ENCODE measurements at places on chromosomes 1 and 21. TPM values are rescaled to one million over a fixed set of nuclear protein-coding genes. Genes with fewer than 3 reads are reported as not detected.

DNA sequence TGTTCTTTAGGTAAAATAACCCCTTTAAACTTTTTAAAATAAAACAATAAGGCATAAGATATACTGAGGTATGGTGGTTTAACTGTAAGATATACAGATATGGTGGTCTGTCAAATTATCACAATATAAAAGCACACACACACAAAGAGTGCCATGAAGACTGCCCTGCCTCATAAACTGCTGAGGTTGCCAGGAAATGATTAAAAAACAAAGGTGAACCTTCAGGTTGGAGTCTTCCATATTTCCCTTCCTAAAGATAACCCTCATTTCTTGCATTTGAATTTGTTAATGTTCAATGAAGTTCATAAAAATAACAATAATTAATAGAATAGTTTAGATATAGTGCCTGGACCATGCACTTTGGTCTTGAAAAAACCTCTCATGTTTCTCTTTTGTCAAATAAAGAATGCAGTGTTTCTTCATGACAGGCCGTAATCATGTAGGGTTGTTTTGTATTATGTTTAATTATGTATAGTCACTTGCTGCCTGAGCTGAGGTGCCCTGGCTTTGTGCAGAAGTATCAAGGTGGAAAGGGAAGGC lies 123.6 kb upstream of the B3GALT2 start:
- no peak for DNase-seq

TFF2 gene
- not detected for total RNA-seq

DNA sequence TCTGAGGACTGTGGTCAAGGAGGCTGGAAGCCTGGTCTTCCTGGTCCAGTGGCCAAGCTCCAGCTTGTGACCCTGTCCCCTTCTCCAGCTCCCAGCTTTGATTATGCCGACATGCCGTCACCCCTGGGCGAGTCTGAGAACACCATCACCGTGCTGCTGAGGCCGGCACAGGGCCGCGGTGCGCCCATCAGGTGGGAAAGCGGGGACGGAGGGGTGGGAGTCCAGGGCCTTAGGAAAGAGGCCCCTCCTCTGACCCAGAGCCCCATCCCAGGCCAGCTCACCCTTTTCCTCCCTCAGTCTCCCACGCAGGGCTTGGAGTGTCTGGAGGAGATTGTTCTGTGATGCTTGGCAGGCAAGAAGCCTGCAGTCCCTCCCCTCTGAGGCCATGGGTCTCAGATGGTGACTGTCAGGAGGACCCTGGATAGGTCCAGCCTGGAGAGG lies 43.6 kb downstream of the PTPRU start:
- DNase-seq = no peak

DNA sequence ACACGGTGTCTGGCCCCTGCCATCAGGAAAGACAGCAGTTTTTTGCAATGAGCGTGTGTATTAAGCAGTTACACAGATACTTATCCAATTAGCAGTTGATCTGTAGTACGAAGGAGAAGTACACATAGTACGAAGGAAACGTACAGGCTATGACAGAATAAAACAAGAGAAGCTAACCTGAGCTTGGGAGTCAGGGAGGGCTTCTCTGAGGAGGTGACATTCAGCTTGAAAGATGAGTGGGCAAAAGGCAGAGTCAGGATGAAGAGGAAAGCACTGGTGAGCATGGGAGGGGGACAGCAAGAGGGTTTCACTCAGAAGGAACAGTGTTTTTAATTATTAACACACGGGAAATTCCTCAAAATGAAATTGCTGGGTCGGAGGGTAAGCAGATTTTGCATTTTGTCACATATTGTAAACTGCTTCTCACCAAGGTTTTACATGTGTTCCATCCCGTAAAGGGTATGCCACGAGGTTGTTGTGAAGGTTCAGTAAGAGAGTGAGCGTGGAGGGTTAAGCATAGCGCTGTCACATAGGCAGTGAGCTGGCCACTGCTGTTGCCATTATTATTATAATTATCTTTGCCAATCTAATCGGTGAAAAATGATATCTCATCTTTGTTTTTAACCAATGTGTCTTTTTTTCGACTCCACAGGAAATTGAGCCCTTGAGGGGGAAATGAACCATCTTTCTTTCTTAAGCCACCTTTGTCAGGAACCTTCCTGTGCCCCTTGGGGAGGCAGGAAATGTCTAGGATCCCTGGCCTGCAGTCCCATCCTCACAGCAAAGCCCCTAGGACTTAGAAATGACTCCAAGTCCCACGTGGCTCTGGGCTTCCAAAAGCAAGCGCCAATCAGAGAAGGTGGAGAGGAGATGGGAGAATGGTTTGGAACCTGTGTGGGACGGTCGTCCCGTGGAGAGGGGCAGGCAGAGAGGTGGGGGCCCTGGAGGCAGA lies 47.3 kb upstream of the POU3F1 start:
- no peak for DNase-seq

HAPLN2 gene
- total RNA-seq = not detected

TMEM240 gene
- 8.8 TPM for total RNA-seq

- DNase-seq = peak; percentile 52
Observed at GRCh38 chr21:16742131-16742641, 770.7 kb upstream of the CXADR start.

DNA sequence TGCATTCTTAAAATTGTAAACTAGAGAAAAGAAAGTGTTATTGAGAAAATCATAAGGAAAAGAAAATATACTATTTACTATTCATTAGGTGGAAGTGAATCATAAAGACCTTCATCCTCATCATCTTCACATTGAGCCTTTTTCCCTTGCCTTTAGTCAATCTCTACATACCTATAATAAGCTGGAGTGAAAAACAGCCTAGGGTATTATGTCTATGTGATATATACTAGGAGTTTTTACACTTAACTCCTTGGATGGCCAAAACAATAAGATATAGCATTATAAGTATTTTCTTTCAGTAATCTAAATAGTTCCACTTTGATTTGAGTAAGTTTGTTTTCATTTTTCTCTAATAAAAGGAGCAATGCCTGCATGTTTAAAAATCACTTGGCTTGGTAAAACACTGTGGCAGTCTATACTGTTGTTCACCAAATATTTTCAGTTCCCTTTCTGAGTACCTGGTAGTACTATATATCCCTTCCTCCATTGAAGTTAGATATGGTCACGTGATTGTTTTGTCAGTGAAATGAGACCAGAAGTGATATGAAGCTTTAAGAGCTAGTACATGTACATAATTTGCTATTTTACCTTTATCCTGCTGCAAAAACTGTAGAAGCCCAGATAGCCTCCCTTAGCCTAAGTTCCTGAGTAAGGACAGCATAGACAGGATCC lies 78.3 kb downstream of the CLEC20A start:
- DNase-seq = no peak

DNA sequence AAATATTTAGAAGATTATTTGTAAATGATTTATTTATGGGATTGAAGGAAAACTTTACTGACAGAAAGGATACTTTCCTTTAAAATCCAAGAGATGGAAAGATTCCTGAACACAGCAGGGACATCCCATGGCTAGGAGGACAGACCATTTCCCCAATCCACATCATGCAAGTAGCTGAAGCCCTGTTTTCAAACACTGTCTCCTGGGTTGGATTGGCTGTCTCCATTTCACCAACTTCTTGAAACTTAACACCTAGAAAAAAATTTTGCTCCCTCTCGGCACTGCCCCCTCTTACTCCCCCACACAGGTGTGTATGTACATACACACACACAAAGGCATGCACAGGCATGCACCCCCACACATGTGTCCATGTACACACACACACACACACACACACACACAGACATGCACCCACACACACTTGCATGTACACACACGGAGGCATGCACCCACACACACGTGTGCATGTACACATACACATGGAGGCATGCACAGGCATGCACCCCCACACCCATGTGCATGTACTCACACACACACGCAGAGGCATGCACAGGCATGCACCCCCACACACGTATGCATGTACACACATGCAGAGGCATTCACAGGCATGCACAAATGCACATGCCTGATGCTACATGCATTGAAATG lies 320.0 kb downstream of the CHRM3 start:
- DNase-seq = no peak

DNA sequence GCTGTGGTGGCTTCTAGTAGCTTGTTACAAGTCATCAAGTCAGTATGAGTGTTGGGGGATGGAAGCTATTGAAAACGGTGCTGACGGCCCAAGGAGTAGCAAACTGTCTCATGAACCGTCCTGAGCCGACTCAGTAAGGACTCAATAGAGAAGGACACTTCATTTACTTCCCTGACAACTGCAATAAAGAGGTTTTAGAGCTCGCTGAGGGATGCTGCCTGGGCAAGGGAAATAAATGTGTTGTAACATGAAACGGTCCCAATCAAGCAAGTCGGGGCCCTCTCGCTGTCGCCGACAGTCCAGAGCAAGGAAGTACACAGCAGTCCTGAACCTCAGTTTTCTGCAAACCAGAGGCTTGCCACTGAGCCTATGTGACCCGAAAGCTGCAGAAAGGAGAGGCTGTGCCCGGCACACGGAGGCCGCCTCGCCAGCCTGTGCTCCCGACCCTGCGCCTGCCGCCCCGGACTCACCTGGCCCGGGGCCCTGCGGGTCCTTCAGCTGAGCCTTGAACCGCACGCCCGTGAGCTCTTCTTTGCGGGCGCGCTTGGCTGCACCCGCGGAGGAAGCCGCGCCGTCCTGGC lies 423 bp downstream of the URB1 start:
- DNase-seq = no peak

GRCh38 chr1:63063367-63063766 lies 259.0 kb upstream of the FOXD3 start:
- DNase-seq = no peak

- DNase-seq = no peak
Observed at GRCh38 chr1:111370871-111371270, 56.7 kb downstream of the OVGP1 start.

SERTAD4 gene
- total RNA-seq = 47.9 TPM

Measured in breast epithelium (tissue), 4 donors.